IMR-90 (cell line): ENCODE measurements at places on chromosomes 6 and 20.

GRCh38 chr6:146267447-146267846 is 238.6 kb downstream of the GRM1 start:
- no peak for DNase-seq

GRCh38 chr6:56386717-56387116 is 139.3 kb upstream of the COL21A1 start:
- no peak for DNase-seq

- DNase-seq = no peak
Observed at GRCh38 chr6:158519761-158520160, 40.1 kb upstream of the TMEM181 start.

DNA sequence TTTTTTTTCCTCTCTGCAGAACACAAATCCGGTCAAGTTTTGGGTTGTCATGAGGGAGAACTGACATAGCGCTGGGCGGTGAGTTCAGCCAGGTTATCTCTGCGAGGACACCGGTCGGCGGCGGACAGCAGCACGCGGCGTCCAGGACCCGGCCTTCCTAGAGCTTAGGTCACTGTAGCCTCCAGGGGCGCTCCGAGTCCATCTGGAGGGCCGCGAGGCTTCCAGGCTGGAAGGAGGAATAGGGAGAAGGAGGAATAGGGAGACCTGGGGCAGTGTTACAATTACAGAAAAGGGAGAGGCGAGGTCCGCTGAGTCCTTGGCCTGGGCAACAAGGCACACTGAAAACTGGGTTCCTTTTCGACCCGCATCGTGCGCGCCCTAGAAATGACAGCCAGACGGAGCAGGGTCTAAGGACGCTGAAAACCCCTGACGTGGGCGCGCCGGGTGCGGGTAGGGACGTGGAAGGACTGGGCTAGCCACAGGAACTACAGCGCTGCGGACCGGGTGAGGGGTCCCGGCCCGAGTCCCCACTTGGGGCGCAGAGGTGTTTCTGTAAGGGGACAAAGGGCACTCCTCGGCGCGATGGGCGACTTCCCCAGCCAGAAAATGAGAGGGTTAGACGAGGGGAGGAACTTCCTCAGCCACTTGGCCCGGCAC is 536 bp upstream of the FNDC1 start:
- peak; percentile 5 for DNase-seq

- peak; percentile 73 for DNase-seq
Observed at GRCh38 chr20:20549704-20550103, 162.7 kb downstream of the RALGAPA2 start.

DNA sequence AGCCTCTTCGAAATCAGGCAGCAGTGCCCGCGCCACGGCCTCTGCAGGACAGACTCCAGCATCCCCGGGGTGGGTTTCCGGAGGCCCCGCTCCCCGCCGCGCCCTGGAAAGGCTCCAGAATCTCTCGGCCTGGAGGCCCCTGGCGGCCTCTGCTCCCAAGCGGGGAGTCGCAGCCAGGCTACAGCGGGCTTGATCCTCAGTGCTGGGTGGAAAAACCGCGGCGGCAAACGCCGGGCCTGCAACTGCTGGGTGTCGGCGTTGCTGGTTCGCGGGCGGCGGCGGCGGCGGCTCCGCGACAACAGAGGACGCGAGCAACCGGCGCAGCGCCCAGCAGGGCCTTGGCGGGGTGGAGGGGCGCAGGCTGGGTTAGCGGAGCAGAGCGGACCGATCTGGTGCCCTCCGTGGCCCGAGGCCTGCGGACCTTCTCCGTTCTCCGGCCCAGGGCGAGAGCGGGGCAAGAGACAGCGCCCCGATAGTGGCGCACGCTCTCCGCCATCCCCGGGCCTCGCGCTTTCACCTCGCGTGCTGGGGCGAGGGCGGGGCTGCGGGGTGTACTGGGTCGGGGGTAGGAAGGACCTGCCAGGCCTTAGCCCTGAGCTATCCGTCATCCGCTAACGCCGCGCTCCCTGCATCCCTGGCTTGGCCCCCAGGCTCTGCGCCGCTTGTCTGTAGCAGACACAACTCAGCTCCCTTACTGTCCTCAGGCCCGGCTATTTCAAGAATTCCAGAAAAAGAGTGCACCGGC is 3.4 kb upstream of the ZNF292 start:
- peak; percentile 31 for DNase-seq

- no peak for DNase-seq
Observed at GRCh38 chr20:4887586-4887985, 113.7 kb downstream of the SLC23A2 start.

- no peak for DNase-seq
Observed at GRCh38 chr20:21393816-21394519, 3.4 kb downstream of the NKX2-4 start.

DNA sequence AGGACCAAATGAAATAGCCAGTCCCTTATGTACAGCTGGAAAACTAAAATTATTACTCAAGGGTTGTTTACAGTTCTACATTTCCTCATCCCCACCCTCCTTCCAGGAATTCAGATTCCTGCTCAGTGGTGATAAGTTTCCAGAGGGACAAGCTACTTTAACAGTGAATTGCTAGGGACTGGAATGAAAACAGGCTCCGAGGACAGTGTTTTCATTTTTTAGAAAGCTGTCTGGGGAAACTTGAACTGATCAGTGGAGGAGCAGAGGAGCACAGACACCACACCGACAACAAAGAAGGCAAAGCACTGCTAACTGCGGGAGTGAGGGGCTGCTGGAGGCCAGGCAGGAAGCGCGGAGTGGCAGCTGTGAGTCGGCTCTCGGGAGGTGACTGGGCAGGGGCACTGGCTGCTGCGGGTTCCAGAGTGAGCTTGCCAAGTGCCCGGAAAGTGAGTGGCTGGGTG is 322.2 kb downstream of the ESR1 start:
- peak; percentile 60 for DNase-seq

GRCh38 chr6:155066361-155066760 is 71.2 kb downstream of the TIAM2 start:
- peak; percentile 56 for DNase-seq

GRCh38 chr20:23484081-23484480 is 6.8 kb upstream of the CST8 start:
- no peak for DNase-seq

- no peak for DNase-seq
Observed at GRCh38 chr20:19301843-19302242, 89.4 kb downstream of the SLC24A3 start.

DNA sequence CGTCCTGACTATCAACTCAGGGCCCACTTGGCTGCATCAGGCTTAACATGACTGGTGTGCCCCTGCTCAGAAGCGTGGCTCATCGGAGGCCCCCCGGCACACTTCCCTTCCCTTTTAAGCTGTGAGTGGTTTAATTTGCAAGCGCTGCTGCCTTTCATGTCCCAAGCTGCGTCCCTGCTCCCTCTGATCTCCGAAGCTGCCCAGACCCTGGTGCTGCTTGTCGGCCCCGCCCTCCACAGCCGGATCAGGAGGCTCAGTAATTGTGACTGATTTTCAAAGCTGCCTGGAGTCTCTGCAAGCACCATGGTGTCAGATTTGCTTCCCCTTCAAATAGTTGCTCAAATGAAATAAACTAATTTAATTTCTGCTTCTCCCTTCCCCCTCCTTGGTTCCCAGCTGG is 71.1 kb downstream of the CDH22 start:
- no peak for DNase-seq

GRCh38 chr6:80173411-80173810 is 66.9 kb downstream of the BCKDHB start:
- DNase-seq = no peak

DNA sequence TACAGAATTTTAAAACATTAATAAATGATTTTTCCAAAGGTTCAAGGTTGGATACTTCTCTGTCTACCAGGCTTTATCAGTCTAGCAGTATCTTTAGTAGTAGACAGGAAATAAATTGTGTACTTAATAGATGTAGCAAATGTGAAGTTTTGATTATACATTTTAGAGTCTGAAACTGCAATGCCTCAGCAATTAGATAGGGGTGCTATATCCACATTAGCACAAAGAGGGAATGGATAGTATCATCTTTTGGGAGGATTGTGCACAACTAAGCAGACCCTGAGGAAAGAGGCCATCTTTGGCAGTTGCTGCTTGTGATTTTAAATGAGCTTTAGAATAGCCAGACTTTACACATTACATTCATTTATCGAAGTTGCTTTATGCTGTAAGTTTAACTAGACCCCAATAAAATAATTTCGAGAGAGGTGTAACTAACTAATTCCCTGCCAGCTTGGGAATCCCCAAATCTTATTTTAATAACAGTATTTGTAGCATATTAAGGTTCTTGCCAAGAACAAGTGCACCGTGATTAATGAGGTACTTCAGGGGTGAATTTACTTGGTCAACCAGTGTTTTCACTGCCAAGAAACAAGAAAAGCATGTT is 2.8 kb downstream of the KCNQ5 start:
- peak; percentile 27 for DNase-seq

DNA sequence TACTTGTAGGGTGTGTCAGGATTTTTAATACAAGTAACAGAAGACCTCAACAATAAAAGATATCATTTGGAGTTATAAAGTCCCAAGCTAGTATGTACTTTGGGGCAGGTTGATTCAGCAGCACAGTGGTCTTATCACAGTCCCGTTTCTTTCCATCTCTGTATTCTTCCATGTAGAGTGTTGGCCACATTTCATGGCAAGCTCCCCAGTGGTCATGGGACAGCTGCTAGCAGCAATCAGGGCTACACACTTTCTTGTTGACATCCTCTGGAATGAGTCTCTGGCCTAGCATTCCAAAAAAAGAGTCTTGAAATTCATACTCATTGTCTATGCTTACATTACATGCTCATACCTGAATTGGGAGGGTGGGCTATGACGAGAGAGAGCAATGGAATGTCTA is 53.2 kb downstream of the SOBP start:
- no peak for DNase-seq

GRCh38 chr6:48027704-48028435 is 83.1 kb downstream of the PTCHD4 start:
- no peak for DNase-seq

- no peak for DNase-seq
Observed at GRCh38 chr6:89494131-89494793, 61.3 kb downstream of the ANKRD6 start.

DNA sequence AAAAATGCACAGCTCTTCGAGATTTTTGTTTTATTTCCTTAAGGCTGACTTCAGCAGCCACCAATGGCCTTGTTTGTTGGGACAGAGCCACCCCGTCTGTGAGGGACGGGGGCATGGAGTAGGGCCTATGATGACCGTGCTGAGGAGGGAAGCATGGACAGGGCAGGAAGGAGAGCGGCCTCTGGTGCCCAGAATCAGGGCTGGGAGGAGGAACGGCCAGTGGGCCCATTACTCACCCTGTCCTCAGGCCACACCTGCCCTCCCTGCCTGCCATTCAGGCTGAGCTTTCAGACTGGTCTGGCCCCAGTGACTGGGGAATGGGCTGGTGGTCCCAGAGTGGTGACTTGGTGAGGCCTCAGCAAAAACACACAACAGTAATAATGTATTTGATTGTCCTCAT is 104.4 kb downstream of the SMOC2 start:
- DNase-seq = no peak

GRCh38 chr20:45223136-45223535 is 2.0 kb downstream of the SEMG2 start:
- no peak for DNase-seq

GRCh38 chr6:169904051-169904922 is 152.9 kb downstream of the ERMARD start:
- no peak for DNase-seq

GRCh38 chr6:17967668-17968518 is 19.5 kb downstream of the KIF13A start:
- DNase-seq = peak; percentile 45

DNA sequence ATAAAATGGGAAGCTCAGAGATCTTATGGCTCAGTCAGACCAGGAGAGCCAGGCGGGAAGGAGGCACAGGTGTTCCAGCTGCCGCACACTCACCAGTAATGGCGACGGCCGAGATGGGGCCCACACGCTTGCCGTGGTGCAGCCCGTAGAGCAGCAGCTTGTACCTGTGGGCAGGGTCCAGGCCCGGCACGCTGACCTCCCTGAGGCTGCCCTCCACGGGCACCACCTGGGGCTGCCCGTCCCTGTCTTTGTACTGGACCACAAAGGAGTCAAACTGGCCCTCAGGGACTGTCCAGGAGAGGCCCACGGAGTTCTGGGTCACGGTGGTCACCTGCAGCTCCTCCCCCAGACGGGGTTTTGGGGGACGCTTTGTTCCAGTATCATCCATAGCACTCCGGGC is 31.2 kb downstream of the CYP21A2 start:
- no peak for DNase-seq

DNA sequence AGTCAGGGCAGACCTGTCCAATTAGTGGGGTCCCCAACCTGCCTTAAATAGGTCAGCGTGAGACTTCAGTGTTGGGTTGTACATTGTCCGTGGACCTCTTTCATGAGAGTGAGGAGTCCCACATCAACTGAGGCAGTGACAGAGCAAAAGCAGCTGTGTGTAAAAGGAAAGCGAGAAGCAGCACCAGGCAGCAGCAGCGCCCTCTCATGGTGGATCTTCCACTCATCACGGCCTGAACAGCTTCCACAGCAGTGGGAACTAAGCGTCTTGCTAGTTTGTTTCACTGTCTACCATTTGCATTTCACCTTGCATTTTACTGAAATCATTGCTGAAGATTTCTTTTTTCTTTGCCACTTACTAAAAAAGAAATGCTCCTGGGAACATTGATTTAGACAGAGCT is 333.8 kb downstream of the PKHD1 start:
- no peak for DNase-seq

DNA sequence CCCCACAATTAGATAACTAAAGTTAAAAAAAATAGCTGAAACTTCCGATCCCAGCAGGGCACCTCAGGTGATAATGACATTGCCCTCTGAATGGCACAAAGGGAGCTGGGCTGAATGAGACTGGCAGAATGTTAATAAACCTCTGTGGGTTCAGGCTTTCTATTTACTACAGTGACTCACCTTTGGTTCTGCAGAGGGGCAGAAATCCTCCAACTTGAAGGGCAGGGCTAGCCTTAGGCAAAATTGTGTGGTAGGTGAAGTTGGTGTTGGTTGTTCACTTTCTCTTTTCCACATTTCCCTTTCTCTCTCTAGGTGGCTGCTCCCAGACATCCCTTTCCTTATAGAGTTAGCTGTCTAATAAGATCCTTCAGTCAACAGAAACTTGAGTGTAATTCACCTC is 625.2 kb downstream of the EPM2A start:
- no peak for DNase-seq

- no peak for DNase-seq
Observed at GRCh38 chr20:47611785-47612184, 110.1 kb downstream of the NCOA3 start.

DNA sequence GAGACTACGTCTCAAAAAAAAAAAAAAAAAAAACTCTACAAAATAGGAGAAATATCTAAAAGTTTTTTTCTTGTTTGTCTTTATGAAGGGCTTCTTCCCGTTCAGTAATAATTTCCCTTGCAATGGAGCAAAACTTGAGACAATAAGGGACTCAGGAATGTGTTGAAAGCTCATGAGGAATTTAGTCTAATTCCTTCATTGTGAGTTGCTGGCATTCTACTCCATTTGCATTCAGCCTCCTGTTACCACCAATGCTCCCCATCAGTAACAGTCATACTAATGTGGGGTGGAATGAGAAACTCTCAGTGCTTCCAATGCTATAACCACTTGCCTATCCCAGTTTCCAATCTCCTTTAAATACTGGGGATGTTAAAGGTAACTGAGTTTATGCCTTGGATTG is 576.7 kb upstream of the AGPAT4 start:
- no peak for DNase-seq

- no peak for DNase-seq
Observed at GRCh38 chr6:162821102-162821501, 93.3 kb downstream of the PACRG start.
